ENCODE measurements at places on chromosomes 12 and 14.

- DNase-seq = no peak
Observed at GRCh38 chr14:51595881-51596455, 55.7 kb upstream of the FRMD6 start.

GRCh38 chr12:52243856-52244614 lies 11.0 kb downstream of the KRT7 start:
- no peak for DNase-seq

GRCh38 chr12:82097877-82098276 lies 260.3 kb downstream of the CCDC59 start:
- DNase-seq = no peak

- DNase-seq = no peak
Observed at GRCh38 chr14:101365329-101366158, 195.8 kb upstream of the DIO3 start.

DNA sequence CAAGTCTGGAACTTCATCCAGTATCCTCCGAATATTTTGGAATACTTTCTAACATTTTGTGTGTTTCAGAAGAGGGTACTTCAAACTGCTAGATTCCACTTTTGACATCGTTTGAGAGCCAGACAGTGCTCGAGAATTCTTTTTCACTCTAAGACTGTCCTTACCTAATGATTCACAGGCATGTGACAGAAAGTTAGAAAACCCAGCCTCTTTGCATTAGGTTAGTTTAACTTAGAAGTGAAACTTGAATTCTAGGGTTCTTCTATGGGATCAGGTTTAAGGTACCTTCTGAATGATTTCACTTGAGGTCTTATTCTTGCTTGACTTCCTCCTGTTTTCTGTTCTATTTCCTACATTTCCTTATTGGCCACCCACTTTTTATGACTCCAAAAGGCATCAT lies 431.8 kb downstream of the SLC6A15 start:
- DNase-seq = no peak

DNA sequence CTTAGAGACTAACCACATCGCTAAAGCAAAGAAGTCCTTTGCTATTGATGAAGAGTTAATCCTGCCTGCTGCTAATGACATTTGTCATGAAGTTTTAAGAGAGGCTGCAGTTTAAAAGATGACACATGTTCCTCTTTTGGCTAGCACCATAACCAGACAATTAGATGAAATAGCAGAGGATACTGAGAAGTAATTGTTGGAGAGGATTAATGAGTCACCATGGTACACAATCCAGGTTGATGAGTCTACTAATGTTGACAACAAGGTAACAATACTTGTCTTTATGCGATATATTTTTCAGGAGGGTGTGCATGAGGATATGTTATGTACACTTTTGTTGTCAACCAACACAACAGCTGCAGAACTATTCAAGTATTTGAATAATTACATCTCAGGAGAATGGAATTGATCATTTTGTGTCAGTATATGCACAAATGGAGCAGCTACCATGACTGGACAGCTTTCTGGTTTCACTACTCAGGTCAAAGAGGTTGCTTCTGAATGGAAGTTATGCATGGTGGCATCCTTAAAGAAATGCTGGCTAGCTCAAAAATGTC lies 56.7 kb downstream of the LRRIQ1 start:
- no peak for DNase-seq

- peak; percentile 89 for DNase-seq
Observed at GRCh38 chr12:112308652-112309051, 73.6 kb downstream of the HECTD4 start.

- DNase-seq = no peak
Observed at GRCh38 chr12:50083301-50083700, 1.8 kb upstream of the SMARCD1 start.

DNA sequence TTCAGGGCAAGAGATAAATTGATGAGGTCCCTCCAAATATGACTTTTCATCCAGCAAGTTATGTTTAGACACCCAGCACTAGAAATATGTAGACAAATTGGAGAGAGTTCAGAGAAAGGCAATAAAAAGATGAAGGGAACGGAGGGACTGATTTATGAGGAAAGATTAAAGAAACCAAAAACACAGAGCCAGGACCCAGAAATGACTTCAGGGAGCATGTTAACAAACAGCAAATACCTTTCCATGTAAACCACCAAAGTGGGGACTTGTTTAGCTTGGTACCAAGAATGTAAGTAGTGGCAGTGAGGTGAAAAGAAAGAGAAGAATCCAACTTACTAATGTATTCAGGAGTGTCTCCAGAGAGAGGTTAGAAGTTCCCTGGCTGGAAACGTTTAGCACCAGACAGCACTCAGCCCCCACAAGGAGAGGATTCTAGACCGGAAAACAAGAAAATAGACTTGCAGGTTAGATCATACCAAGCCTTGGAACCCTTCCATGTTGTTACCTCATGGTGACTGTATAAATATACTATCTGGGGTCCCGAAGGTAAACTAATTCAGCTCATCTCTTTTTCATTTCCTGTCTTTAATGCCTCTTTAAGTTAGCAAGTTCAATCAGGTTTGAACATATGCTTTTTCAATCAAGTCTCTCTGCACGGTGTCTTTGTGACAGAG lies 79.2 kb downstream of the TBC1D30 start:
- no peak for DNase-seq

- no peak for DNase-seq
Observed at GRCh38 chr12:131672311-131672940, 38.5 kb upstream of the SFSWAP start.

GRCh38 chr14:76305268-76305826 lies 70.6 kb upstream of the ESRRB start:
- DNase-seq = no peak

Data from G401 (cell line).